Renal cortex interstitium (tissue), 15 donors: ENCODE measurements at places on chromosomes 7 and 10.

GRCh38 chr10:11331726-11332125 is 279.7 kb downstream of the USP6NL start:
- DNase-seq: no peak

DNA sequence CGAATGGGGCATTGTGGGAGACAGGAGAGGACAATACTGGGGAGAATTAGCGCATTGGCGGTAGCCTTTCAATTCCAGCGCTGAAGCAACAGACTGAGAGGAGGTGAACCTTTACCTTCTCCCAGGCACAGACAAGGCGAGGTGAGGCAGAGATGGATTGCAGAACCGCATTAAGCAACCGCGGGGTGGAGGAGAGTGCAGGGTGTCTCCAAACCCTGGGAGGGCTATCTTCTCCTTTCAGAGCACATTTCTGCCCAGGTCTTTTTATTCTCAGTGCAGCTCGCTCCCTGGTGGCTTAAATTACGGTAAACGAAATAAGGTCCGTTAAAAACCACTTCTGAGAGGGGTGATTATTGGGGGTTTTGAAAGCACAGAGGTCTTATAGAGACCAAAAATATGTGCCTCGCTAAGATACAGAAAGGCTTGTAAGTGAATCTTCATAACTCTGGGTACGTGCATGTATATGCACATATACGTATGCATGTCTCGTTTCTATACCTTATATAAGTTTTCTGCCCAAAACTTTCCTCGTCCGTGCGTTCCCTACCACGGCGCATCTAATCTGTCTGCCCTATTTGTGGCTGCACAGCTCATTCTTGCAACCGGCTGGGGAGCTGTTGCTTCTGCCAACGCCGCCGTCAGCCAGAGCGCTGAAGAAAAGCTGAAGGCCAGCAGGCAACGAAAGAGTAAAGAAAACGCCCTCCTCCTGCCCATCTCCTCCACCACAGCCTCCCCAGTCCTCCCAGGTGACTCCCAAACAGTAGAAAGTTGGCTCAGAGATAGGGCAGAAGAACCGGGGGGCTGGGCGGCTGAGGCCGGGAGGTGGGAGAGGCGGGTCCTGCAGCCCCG is 895 bp upstream of the ZNF804B start:
- no peak for DNase-seq

GRCh38 chr7:96189129-96189820 is 132.6 kb downstream of the SLC25A13 start:
- no peak for DNase-seq

DNA sequence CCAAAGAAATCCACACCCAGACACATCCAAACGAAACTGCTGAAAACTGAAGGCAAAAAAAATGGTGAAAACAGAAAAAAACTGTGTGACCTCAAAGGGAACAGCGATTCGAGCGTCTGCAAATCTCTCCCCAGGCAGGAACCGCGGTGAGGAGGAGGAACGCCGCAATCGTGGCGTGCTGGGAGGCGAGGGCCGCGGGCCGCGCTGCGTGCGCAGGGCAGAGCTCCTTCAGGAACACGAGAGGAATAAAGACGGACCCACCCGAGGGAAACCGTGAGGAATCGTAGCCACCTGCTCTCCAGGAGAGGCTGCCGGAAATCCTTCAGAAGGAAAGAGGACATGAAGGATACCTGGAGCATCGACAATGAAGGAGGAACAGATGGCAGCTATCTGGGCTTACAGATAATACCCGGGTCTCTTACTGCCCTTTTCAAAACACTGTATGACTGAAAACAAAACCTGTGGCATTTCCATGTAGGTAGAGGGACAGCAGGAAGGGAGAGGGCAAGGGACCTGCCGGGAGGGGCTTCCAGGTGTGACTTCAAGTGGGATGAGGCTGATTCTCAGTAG is 266.0 kb downstream of the MAD1L1 start:
- DNase-seq: no peak

- no peak for DNase-seq
Observed at GRCh38 chr10:34405611-34406462, 409.3 kb downstream of the PARD3 start.

DNA sequence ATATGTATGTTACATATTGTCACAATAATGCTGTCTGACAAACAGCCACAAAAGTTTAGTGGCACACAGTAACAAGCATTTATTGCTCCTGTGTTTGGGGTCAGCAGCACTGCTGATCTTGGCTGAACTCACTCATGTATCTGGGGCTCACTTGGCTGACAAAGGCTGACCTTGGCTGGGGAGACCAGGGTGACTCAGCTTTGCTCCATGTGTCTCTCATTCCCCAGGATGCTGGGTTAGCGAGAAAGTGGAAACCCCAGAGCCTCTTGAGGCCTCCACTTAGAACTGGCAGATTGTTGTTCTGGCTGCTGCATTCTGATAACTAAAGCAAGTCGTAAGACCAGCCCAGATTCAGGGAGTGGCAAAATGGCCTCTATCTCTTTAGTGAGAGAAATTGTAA is 217.3 kb upstream of the HABP2 start:
- no peak for DNase-seq

DNA sequence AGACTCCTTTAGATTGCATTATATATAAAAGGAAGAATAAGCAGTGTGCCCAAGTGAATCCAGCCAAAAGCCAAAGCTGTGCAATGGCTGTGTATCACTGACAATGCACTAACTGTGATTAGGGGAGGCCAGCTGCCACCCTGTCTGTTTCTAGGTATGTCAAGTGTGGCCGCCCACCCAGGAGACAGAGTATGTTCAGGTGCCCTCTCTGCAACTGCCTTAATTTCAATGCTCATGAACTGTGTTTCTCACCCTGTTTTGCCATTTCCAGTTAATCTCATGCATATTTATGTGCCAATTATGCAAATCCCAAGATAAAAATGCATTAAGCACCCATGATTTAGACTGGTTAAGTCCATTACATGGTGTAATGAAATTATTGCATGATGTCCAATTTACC is 159.4 kb downstream of the FRMD4A start:
- no peak for DNase-seq
